ENCODE measurements at places on chromosomes 11 and 22.
A peak's percentile ranks its signal among the peaks of the same experiment; 100 is the strongest.

DNA sequence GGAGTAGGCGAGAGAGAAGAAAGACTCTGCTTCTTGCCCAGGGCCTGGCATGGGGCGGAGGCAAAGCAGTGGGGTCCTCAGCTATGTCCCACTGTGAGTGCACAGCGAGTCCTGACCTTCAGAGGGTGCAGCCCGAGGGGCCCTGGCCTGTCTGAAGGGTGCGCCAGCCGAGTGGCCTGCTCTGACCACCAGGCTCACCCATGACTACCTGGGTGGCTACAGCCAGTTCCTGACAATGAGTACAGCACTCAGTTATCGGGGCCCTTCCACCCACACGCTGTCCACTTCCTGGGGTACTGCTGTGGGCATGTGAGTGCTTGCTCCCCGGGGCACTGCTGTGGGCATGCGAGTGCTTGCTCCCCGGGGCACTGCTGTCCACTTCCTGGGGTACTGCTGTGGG lies 74.1 kb upstream of the B3GAT1 start:
- no peak for DNase-seq

GRCh38 chr11:44557464-44557863 lies 8.0 kb upstream of the CD82 start:
- DNase-seq, result no peak

DNA sequence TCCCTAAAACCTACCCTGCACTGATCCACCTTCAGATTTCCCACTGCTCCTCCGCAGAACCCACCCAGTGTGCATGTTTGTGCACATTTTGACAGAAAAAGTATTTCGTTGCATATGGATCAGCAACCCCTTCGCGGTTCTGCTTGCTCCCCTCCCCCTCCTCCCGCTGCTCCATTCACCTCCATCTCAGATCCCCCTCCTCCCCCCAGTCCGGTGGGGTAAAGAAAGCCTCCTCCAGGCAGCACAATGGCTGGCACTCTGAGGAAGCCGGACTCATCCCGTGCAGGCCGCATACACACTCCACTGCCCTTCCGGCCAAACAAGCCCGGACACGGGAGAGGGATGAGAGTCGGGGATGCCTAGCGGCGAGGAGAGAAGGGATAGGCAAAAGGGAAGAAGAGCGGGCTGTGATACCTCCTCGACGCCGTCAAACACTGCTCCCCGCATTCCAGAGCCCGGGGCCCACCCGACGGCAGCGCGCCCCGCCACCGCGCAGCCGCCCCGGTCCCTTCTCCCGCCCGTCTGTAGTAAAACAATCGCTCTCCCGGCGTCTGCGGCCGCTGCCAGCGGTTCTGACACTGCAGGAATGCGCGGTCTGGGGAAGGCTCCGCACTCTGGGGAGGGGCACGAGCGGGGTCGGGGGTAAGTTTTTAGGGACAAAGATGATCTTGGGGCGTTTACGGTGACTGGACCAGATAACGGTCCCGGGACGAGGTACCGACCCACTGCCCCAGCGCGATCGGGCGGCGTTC lies 915 bp downstream of the FEZ1 start:
- peak; percentile 60 for DNase-seq

DNA sequence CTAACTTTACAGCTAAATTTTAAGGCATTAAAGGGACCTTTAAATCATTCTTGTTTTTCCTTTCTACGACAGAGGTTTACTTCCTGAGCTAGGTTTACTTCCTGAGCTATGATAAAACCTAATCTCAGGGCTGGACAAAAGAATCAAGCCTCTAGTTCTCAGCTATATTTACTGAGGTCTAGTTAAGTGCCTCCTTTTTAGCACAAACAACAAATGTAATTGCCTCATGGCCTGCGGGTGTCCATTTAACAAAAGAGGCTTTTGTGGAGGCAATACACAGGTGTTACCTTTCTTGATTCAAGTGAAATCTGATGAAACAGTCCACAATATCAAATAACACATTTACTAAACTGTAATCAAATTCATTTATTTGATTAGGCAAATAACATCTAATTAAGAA lies 67.3 kb downstream of the IMMP1L start:
- no peak for DNase-seq

GRCh38 chr22:29328566-29329500 lies 13.3 kb upstream of the RASL10A start:
- no peak for DNase-seq

DNA sequence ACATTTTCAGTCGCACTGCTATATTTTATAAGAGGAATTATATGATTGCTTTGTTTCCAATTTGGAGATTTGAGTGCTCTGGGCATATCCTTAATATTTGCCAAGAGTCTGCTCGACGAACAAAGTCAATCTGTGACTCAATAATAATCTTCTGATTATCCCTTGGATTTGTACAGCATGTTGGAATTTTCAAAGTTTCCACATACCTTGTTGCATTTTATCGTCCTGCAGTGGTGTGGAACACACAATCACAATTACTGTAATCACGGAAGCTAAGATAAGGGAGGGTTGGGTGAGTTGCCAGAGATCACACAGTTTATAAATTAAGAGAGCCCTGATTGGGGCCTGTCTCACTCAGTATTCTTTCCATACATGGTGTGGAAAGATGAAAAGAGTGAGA lies 189.3 kb downstream of the GUCY1A2 start:
- DNase-seq, result peak; percentile 47

DNA sequence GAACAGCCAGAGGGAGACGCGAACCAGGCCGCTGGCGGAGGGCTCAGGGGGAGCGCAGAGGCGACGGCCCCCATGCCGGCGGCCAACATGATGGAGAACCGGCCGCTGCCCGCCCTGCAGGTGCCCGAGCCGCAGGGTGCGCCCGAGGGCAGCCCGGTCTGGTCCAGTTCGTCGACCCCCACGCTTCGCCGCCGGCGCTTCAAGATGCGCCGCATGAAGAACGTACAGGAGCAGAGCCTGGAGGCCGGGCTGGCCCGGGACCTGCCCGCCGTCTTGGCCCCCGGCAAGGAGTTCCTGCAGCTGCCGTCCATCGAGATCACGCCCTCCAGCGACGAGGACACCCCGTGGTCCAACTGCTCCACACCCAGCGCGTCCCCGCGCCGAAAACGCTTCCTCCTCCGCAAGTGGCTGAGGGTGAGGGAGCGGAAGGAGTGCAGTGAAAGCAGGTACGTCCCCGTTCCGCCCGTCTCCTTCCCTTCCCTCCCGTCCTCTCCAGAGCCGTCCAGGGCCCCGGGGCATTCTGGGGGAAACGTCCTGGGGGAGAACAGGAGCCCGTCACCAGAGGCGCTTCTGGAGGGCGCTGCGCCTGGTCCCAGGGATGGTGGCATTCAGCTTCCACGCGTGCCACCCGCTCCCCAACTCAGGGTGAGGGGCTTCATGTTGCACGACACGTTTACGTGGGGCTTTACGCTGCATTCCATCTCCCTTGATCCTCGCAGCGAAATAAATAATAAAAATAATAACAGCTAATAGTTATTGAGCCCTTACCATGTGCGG lies 840 bp downstream of the GRAMD1B start:
- peak; percentile 44 for DNase-seq

DNA sequence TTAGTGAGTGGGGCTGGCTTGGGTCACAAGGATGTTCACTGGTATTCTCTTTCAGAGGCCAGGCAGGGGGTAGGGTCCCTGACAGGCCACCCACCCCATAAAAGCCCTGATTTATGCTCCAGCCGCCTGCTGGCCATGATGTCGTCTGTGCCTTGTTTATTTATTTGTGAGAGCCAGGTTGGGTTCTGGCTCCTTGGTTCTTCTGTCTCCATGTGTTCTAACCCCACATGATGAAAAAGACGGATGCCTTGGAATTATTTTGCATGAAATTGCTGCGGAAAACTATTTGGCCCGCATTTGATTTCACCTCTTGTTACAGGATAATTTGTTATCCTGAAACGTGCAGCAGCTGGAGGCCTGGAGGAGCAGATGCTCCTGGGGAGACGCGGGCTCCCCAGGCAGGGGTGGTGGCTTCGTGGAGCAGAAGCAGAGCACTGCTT lies 46.3 kb upstream of the WNT11 start:
- no peak for DNase-seq

DNA sequence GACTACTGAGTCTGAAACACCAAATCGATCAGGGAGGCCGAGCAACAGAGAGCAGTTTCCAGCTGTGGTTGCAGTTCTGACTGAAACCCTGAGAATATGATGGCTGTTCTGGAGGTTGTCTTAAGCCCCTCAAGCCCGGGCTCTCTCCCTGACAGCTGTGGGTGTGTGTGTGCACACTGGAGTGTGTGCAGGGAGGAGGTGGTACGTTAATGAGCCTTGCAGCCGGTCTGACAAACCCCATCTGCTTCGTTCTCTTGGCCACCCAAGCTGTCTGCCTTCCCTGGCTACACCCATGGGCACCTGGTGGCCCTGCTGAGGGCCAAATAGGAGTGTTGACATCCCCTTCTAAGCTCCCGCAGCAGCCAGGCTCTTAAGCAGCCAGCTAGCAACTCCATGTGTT lies 189.8 kb downstream of the KIRREL3 start:
- no peak for DNase-seq

- DNase-seq, result peak; percentile 24
Observed at GRCh38 chr11:19923626-19924025, 211.0 kb downstream of the NAV2 start.

DNA sequence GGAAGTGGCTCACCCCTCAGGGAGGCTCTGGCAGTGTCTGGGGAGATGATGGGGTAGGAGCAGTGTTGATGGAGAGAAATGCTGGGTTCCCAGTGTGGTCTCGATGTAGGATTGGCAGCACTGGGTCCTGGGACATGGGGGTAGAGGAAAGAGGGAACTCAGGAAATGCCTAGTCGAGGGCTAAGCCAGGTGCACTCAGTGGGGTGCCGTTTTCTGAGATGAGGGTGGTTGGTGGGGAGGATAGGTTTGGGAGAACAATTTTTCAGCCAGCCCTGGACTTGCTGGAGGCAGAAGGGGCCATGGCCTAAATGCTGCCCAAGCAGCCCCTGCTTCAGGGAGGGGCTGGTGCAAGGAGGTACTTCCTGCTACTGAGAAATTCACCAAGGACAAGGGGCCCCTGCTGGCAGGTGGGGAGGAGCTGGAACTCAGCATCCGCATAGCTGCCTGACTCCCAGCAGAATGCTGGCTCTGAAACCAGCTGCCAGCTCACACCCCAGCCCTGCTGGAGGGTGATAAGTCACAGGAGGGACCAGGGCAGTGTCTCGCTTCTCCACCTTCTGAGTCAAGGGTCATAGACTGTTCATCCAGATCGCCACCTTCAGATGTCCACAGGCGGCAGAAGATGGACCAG lies 6.0 kb downstream of the CCDC157 start:
- no peak for DNase-seq

DNA sequence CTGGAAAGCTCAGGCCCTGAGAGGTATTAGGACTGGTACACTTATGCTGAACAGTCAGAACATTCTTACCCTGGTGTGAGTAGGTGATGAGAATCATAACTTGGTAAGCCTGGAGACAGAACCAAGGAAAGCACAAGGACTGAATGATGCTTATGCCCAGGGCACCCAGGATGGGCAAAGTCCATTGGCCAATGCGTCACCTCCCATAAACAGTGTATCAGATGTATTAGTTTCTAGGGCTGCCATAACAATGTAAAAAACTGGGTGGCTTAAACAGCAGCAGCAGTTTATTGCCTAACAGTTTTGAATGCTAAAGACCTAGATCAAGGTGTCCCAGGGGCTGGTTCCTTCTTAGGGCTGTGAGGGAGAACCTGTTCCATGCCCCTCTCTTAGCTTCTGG lies 107.0 kb downstream of the FAR1 start:
- DNase-seq, result no peak

GRCh38 chr11:93844568-93844967 lies 5.8 kb downstream of the VSTM5 start:
- no peak for DNase-seq

- DNase-seq, result no peak
Observed at GRCh38 chr11:112614605-112615004, 346.6 kb upstream of the NCAM1 start.

DNA sequence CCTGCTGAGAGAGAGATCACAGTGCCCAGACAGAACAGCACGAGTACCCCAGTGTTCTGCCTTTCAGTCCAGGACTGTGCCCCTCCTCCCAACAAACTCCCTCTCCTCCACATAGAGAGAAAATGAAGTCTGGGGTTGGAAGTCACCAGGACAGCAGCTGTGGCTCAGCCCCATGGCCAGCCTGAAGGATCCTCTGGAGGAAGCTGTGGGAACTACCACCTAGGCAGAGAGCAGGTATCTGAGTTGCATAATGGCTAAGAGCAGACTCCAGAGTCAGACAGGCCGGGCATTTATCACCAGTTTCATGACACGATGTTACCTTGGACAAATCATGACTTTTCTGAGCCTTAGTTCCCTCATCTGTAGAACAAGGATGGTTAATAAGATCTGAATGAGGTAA lies 61.2 kb upstream of the RRAS2 start:
- no peak for DNase-seq

DNA sequence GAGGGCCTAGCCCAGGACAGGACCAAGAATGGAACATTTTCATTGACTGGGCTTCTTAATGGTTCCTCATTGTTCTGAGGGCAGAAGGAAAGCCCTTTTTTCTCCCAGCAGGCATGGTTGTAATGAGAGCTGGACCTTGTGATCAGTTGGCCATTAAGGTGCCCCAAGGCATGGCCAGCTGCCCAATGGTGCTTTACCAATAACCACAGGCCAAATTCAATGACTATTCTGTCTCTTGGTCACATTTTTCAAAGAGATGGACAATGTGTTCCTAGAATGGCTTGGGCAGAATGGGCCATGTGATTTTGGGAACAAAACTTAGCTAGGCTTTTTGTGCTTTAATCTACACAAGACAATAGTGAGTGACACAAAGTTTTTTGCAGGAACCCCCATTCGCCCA lies 7.3 kb downstream of the NAV2 start:
- no peak for DNase-seq

GRCh38 chr11:72738199-72739141 lies 13.7 kb downstream of the ARAP1 start:
- DNase-seq, result peak; percentile 46

DNA sequence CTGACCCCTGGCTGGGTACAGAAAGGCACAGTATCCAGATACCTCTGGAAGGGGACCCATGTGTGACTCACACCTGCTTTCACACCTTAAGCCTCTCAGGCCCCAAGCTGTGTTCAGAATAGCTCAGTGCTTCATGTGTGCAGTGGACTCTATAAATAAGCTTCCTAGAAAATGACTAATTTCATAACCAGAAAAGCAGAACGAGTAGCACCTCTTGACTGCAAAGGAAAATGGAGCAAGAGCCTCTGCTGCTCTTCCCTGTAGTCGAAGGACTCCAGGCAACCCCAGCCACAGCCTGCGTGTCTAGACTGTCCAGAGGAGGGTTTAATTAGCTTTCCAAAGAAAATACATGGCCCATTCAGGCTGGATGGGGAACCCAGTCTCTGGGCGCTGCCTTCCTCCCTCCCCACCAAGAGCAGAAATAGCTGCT lies 23.1 kb downstream of the PTPN5 start:
- no peak for DNase-seq

- no peak for DNase-seq
Observed at GRCh38 chr22:49961005-49961600, 531 bp downstream of the PIM3 start.

GRCh38 chr11:102036757-102037156 lies 10.5 kb upstream of the CFAP300 start:
- no peak for DNase-seq

- DNase-seq, result no peak
Observed at GRCh38 chr11:78901831-78902230, 327.2 kb upstream of the NARS2 start.

Data from umbilical cord (tissue), 2 donors.